Naive thymus-derived CD4-positive, alpha-beta T cell (primary cell): ENCODE measurements at places on chromosomes 5 and 9. TPM values are rescaled to one million over a fixed set of nuclear protein-coding genes. Genes with fewer than 3 reads are reported as not detected.

GFRA3 gene
- total RNA-seq: not detected

GRCh38 chr5:109041317-109041716, 293.6 kb downstream of the FER start:
- H3K27ac ChIP-seq: no peak overlapping the region
- H3K4me3 ChIP-seq: no peak overlapping the region
- H3K36me3 ChIP-seq: no peaks in the 10 kb centered on the region
- no peaks in the 10 kb centered on the region for H3K4me1 ChIP-seq

DNA sequence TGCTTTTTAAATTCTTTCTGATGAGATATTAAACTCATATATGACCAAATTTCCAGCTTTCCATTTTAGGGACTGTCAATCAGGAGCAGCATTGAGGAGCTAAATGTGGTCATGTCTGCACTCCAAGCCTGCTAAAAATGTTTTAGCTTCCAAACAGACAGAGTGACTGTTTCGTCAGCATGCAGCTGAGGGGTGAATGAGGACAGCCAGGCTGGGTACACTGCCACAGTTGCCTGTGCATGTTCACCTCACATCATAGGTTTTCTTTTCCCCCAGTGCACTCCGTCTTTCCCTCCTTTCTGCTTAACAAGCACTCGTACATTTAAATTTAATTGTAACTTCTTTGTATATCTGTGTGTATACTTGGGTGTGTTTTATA, 138.1 kb downstream of the ARRDC3 start:
- no peaks in the 10 kb centered on the region for H3K27me3 ChIP-seq
- H3K36me3 ChIP-seq: no peaks in the 10 kb centered on the region
- H3K27ac ChIP-seq: no peak overlapping the region
- H3K4me1 ChIP-seq: no peaks in the 10 kb centered on the region

PLPPR1 gene
- total RNA-seq: not detected in 2 replicates

SLC36A2 gene
- total RNA-seq: not detected

WDR31 gene
- 0.27 TPM for total RNA-seq

- peaks cover 17% of the 10 kb centered on the region for H3K4me1 ChIP-seq
- H3K27me3 ChIP-seq: no peaks in the 10 kb centered on the region
- H3K27ac ChIP-seq: no peak overlapping the region
- DNase-seq: peak; percentile 49
These were observed 6.3 kb downstream of the TESK1 start for GRCh38 chr9:35611230-35611797.

DNA sequence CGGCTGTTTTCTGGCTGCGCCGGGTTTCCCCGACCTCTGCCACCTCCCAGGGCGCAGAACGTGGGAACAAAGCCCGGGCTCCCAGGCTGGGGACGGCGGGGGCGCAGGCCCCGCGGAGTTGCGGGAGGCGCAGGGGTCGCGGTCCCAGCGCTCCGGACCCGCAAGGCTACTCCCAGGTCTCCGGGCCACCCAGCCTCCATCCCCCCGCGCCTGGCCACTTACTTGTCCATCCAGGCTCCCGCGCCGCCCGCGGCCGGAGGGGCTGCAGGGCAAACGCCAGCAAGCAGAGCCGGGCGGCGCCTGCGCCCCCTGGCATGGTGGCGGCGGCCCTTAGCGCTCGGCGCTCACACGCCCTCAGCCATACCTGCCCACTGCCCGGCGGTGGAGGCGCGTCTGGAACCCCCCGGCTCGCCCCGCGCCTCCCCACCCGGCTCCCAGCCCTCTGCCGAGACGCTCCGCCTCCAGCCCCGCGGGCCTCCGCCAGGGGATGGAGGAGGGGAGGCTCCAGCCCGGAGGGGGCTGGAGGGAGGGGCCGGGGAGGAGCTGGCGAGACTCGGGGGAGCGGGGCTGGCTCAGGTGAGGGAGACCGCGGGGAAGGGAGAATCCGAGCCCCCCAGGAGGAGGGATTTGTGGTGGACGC, at the start of gene ADAM19:
Gene ADAM19 (minus strand): TSS at position 395 of the 640 bp plus-strand sequence. CDS start 79 bp downstream, at position 316.
- H3K27me3 ChIP-seq: no peaks in the 10 kb centered on the region
- peaks cover 11% of the 10 kb centered on the region for H3K4me1 ChIP-seq
- no peaks in the 10 kb centered on the region for H3K36me3 ChIP-seq
- no peak within 1 kb of the TSS for H3K27ac ChIP-seq
- DNase-seq: no peak

DNA sequence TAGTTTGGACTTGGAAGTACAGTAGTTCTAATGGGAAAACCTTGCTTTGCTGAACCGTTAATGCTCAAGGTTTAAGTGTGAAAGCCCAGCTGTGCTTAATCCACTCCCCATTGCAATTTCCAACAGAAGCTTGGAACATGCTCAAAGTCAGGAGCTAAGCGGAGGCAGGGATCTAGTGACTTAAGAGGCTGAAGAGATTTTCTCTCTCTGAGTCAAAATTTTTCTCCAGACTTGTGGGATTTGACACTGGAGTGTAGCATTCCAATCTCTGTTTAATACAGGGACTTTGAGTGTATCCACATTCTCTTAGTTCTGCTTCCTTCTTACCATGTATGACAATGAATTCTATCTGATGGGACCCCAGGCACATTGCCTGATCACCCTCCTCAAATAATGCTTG, 471.8 kb downstream of the KIF4B start:
- no peaks in the 10 kb centered on the region for H3K36me3 ChIP-seq
- H3K4me3 ChIP-seq: no peak overlapping the region
- H3K4me1 ChIP-seq: no peaks in the 10 kb centered on the region
- H3K27ac ChIP-seq: no peak overlapping the region
- no peaks in the 10 kb centered on the region for H3K27me3 ChIP-seq

- no peak for DNase-seq
- H3K27me3 ChIP-seq: no peaks in the 10 kb centered on the region
- H3K27ac ChIP-seq: no peak overlapping the region
- H3K4me1 ChIP-seq: peaks cover 6% of the 10 kb centered on the region
These were observed 8.3 kb upstream of the NKD2 start for GRCh38 chr5:1000329-1000728.

ABLIM3 gene
- total RNA-seq: not detected in 2 replicates

DNA sequence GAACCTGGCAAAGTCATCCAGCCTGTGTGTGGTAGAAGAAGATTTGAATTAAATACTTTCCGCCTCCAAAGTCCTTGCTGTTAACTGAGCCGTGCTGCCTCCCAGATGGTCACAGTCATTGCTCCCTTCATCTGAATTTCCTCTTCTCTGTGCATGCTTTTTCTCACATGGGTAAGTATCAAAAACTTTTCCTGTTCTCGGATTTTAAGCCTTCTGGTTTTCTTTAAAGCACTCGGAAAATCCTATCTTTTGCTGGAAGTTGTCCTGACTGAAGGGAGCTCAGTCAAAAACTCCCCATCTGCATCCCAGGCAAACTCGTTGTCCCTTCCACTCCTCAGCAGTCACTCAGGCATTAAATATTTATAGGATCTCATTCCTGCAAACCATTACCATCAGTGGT, 290.0 kb upstream of the PIK3R1 start:
- H3K4me1 ChIP-seq: no peaks in the 10 kb centered on the region
- no peak overlapping the region for H3K4me3 ChIP-seq
- no peaks in the 10 kb centered on the region for H3K27me3 ChIP-seq
- H3K27ac ChIP-seq: no peak overlapping the region
- no peaks in the 10 kb centered on the region for H3K36me3 ChIP-seq
- no peak for DNase-seq

DNA sequence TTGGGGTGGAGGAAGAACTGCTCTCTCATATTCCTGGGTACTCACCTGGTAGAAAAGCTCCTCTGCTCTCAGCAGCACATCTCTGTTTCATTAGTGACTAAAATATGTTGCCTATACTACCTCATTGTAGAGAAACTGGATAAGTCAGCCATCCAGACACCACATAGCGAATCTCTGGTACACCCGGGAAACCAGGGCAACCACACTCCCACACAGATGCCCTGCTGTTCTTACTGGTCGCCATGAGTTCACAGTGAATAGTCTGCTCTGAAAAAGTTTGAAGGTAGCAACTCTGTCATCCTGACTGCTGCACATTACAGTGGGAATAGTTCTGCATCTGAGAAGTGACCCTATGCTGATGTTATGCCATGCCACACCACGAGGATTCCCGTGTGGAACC, 135.0 kb downstream of the ENTREP1 start:
- DNase-seq: no peak

GRCh38 chr5:143165049-143165880, 238.2 kb downstream of the NR3C1 start:
- no peaks in the 10 kb centered on the region for H3K36me3 ChIP-seq
- DNase-seq: no peak
- no peaks in the 10 kb centered on the region for H3K4me1 ChIP-seq
- H3K4me3 ChIP-seq: no peak overlapping the region

NOXA1 gene
- total RNA-seq: 6.0 TPM

DNA sequence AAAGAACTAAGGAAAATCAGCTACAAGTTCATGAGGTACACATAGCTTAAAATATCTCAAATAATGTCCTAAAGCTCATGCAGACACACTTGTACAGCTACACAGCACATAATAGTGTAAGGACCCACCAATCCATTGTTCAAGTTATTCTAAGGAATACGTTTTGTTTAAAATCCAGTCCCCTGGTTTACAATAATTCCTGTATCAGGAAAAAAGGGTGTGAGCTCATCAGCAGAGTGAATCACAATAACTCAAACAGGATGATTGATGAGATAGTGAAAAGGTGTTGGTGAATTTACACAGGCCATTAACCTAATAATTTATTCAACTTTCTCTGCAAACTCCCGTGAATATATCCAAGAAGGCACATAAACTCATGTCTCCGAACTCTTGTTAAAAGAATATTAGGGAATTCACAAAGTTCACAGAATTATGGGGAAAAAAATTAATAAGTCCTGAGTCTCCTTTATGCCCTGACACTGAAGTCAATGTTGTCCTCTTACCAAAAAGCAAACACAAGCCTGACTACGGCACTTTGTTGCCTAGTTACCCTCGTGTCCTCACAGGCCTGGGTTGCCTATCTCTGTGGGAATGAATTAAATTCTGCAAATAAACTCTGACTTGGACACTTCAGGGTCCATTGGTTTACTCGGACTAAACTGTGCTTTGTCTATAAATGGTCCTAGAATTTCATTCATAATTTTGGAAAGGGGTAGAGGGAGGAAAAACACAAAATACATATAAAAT, 142.8 kb upstream of the PDE4D start:
- no peaks in the 10 kb centered on the region for H3K4me1 ChIP-seq
- no peaks in the 10 kb centered on the region for H3K36me3 ChIP-seq
- H3K27me3 ChIP-seq: no peaks in the 10 kb centered on the region
- H3K27ac ChIP-seq: no peak overlapping the region
- H3K4me3 ChIP-seq: no peak overlapping the region

NEURL1B gene
- total RNA-seq: 0.05 TPM

RNF130 gene
- total RNA-seq: 21.0 TPM

DNA sequence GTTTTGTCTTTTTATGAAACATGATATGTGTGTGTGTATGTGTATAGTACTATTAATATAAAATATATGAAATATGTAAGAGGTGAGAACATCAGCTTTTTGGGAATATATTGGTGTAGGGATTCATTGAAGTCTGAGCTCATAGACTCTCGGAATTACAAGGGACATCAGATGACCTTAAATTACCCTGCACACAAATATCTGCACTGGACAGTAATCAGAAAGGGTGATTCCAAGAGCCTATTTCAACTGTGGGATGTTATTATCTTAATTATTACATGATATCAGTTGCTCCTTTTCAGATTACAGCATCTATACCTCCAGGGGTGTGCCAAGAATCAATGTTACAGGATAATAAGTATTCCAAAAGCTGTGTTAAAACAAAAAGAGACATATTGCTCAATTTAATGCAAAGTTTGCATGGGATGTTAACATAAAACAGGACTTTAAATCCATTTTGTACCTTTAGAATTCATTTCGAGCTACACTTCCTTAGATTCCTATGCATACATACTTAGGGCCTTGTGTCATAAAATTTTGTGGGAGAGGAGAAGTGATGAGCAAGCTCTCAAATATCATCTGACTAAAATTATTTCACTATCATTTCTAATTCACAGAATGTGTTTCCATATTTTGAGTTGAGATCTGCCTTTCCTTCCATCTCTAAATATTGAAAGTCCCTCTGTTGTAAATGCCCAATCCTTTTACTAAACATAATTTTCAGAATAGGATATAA, 365.2 kb downstream of the BRINP1 start:
- no peak overlapping the region for H3K27ac ChIP-seq
- H3K4me1 ChIP-seq: no peaks in the 10 kb centered on the region
- DNase-seq: no peak
- no peak overlapping the region for H3K4me3 ChIP-seq
- H3K36me3 ChIP-seq: no peaks in the 10 kb centered on the region

DNA sequence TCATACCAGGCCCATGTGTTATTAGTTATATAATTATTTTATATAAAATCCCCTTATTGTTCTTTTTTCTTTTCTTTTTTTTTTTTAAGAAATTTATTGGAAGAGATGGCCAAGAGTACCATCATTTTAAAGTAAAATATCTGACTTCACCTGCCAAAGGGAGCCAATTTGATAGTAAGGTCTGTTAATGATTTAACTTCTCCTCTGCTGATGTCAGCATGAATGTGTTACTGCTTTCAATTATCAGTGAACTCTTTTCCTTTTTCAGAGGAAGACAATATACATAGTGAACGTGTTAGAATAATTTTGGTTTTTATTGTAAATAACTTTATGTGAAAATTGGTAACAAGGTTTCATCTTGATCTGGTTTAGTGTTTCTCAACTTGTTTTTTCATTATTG, 409.6 kb downstream of the SH3GL2 start:
- H3K4me1 ChIP-seq: no peaks in the 10 kb centered on the region
- no peak for DNase-seq
- no peak overlapping the region for H3K27ac ChIP-seq
- H3K36me3 ChIP-seq: no peaks in the 10 kb centered on the region
- no peak overlapping the region for H3K4me3 ChIP-seq

DNA sequence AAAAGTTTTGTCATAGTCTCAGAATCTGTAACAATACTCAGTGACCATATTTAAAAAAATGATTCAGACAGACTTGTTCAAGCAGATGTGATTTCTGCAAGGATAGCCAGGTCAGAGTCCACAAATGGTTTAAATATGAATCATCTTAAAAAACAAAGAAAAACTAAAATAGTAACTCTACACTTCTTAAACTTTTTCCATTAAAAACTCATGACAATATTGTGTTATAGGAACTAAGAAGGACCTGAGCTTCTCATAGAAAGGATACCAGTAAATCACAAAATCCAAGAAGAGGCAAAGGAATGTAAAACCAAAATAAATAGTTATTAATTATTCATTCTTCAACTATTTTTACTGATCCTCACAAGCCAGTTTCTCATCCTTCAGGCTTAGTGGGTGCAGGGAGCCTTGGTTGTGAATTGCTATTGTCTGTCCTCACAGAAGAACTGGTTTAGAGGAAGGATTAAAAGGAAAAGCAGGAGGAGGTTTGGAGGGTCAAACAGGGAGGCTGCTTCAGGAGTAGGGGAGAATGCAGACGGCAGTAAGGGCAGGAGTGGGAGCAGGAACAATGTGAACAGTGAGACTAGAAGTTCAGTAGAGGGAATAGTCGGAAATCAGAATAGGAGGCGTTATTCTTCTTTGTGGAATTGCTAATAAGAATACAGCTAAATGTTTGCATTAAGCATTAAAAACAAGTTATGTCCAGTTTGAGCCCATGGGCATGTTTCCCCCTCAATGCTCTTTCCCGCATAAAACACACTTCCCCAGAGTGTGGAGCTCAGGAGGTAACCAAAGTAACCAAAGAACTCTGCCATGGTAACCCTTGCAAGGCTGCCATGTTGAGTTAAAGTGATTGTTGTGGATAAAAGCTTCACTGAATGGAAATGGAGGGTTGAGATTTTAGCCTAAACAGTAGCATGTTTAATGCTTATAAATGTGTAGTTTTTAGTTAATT, 110.7 kb downstream of the CCDC192 start:
- H3K4me3 ChIP-seq: no peak overlapping the region
- no peaks in the 10 kb centered on the region for H3K36me3 ChIP-seq
- H3K27me3 ChIP-seq: no peaks in the 10 kb centered on the region
- no peak for DNase-seq
- no peak overlapping the region for H3K27ac ChIP-seq

FAM221B gene
- total RNA-seq: not detected
